ENCODE measurements at places on chromosomes 6 and 20. TPM values are rescaled to one million over a fixed set of nuclear protein-coding genes. Genes with fewer than 3 reads are reported as not detected.

GRCh38 chr6:169809386-169809785 lies 58.0 kb downstream of the ERMARD start:
- DNase-seq: no peak

- DNase-seq: no peak
Observed at GRCh38 chr6:170385506-170385905, 78.9 kb downstream of the FAM120B start.

- no peak for DNase-seq
Observed at GRCh38 chr6:36592221-36592655, 1.9 kb upstream of the SRSF3 start.

The SF3B5 gene
- total RNA-seq: 110 TPM

DNA sequence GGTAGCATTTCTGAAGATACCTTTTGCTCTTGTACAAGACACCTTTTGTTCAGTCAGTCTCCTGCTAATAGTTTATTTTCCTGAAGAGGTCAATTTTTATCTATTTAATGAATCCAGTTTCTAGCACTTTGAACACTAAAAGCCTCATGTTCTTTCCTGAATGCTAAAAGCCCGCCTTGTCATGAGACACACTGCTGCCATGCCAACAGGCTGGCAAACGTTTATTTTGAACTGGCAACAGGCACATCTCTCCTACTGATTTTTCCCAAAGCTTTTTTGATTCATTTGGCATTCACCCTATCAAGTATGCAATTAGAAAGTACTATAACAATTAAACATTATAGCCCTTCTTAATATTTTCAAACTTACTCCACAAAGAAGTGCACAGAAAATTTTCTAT lies 421.2 kb upstream of the EYS start:
- no peak for DNase-seq

GRCh38 chr20:15447549-15447948 lies 1110.1 kb upstream of the FLRT3 start:
- DNase-seq: no peak

- peak; percentile 41 for DNase-seq
Observed at GRCh38 chr20:49560186-49560585, 7.8 kb downstream of the PTGIS start.

The RPS6KA2 gene
- total RNA-seq: 85.3 TPM

- no peak for DNase-seq
Observed at GRCh38 chr20:57025261-57025660, 241.2 kb downstream of the BMP7 start.

The TUBB gene
- 357 TPM for total RNA-seq

The SIRPG gene
- total RNA-seq: 0.99 TPM

The ZFAND3 gene
- 123 TPM for total RNA-seq

- DNase-seq: peak; percentile 74
Observed at GRCh38 chr20:856361-856775, 22.9 kb downstream of the FAM110A start.

GRCh38 chr6:18363746-18364145 lies 23.4 kb upstream of the RNF144B start:
- no peak for DNase-seq

DNA sequence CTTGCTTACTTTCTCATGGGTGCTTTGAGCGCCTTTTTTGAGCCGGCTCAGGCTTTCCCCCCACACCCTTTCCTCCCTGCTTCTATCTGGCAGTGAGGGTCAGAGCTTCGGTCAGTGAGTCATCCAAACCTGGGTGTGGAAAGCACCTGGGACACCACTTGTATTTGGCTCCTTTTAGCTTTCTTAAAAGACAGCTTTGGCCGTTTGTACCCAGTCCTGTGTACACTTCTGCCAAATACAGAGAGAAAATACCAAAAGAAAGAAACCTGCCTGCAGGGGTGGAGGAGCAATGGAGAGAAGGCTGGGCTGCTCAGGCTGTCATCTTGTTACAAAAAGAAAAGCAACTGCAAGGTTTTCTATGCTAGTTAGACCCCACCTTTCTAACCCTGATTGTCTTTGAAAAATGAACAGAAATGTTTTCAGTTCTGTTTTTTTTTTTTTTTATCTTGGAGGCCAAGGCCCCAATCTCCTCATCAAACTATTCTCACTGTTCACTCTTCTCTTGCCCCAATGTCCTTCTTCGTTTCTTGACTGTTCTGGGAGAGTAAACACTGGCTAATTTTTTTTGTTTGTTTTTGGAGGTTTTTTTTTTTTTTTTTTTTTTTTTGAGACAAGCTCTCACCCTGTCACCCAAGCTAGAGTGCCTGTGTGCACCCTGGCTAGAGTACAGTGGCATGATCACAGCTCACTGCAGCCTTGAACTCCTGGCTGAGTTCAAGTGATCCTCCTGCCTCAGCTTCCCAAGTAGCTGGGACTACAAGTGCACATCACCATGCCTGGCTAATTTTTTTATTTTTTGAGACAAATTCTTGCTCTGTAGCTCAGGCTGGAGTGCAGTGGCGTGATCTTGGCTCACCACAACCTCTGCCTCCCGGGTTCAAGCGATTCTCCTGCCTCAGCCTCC lies 76.4 kb downstream of the SSR1 start:
- DNase-seq: no peak

The IL17F gene
- total RNA-seq: not detected

- DNase-seq: no peak
Observed at GRCh38 chr6:16836144-16836981, 75.1 kb upstream of the ATXN1 start.

The OR2H2 gene
- total RNA-seq: not detected

DNA sequence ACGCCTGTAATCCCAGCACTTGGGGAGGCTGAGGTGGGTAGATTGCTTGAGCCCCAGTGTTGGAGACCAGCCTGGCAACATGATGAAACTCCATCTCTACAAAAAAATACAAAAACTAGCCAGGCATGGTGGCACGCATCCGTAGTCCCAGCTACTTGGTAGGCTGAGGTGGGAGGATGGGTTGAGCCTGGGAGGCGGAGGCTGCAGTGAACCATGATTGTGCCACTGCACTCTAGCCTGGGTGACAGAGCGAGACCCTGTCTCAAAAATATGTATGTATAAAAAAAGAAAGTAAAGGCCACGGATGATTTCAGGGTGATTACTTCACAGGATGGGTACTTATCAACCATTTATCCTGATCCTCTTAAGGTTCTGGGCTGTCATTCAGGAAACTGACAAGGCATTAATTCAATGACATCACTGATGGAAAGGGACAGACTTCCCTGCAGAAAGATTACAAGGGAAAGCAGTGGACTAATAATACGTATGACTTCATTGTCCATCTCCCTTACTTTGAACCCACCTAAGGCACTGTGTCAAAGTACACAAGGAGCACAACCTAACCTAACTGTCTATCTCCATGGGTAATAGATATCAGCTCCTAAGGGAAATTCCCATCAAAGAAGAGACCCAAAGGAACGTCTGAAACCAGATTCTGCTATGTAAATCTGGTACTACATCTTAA lies 61.2 kb downstream of the ZMYND8 start:
- no peak for DNase-seq

GRCh38 chr20:17543531-17544131 lies 12.5 kb upstream of the BFSP1 start:
- no peak for DNase-seq

The DNAH8 gene
- total RNA-seq: 0.13 TPM

DNA sequence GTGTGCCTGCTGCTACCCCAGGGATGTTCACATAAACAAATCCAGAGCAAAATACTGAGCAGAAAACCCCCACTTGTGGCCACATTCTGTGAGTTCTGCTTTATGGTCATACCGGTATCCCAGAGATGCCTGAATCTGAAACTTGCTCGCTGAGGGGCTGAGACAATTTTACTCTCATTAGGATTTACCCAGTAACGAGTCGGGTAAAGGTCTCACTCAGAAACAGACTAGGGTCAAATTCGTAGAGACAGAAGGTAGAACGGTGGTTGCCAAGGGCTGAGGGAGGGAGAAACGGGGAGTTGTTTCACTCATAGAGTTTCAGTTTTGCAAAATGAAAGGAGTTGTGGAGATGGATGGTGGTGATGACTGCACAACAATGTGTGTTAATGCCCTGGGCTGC lies 45.4 kb upstream of the NKX2-2 start:
- DNase-seq: no peak
